ENCODE measurements at places on chromosomes 7 and 10.

DNA sequence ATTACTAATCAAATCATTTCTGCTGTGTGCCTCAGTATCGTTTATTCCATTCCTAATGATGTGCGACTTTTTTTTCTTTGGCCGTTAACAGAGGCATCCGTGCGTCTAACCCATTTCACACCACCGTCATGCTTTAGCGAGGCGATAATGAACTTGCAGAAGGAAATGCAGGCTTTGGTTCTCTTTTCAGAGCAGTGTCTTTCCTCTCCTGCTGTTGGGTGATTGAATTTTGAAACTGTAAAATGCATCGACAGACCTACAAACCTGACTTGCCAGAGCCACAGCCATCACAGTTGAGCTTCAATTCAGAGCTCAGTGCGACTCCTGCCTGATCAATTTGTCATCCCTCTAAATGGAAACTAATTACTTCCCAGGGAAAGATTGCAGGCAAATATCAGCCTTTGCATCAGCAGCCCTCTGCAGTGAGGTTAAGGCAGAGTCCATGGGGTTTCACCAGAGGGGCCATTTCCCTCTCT lies 486.0 kb upstream of the GALNT17 start:
- DNase-seq: no peak

DNA sequence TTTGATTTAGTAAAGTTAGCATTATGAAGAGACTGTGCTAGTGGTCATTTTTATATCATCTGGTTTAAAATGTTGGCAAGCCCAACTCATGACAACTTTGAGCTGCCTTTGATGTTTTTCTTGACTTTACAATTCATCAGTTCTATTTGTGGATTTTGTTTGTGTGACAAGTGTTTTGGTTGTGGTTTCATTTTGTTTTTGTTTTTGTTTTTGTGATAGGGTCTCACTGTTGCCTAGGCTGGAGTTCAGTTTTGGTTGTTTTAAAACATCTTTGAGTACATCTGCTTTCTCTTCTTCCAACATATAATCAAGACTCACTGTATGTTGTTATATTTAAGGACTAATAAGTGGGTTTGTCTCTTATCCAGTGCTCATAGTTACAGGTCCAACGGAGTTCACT lies 17.6 kb upstream of the SFR1 start:
- DNase-seq: no peak

- DNase-seq: no peak
Measured at GRCh38 chr7:158362001-158362400, 225.6 kb downstream of the PTPRN2 start.

DNA sequence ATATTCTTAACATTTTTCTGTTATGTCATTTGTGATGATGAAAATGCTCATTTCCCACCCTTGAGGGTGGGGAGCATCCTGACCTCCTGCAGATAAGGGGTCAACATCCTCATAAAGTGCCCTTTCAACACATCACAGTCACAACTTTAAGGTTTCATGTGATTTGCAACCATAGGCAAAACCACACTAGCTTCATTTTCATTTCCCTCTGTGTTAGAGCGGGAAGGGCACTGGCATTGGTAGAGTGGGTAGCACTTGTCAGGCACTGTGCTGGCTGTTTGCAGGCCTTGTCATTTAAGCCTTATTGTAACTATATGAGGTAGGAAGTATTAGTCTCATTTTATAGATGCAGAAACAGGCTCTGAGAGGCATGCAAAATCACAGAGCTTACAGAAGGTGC lies 39.8 kb downstream of the PSMC2 start:
- DNase-seq: no peak

All from Right ventricle myocardium superior (tissue), 1 donor.